ENCODE measurements at places on chromosomes 3 and 15.
A peak's percentile ranks its signal among the peaks of the same experiment; 100 is the strongest.

- no peak for DNase-seq
Measured at GRCh38 chr3:188021502-188022040, 132.4 kb upstream of the LPP start.

GRCh38 chr3:9795207-9795606 is 2.3 kb downstream of the ARPC4 start:
- no peak for DNase-seq

DNA sequence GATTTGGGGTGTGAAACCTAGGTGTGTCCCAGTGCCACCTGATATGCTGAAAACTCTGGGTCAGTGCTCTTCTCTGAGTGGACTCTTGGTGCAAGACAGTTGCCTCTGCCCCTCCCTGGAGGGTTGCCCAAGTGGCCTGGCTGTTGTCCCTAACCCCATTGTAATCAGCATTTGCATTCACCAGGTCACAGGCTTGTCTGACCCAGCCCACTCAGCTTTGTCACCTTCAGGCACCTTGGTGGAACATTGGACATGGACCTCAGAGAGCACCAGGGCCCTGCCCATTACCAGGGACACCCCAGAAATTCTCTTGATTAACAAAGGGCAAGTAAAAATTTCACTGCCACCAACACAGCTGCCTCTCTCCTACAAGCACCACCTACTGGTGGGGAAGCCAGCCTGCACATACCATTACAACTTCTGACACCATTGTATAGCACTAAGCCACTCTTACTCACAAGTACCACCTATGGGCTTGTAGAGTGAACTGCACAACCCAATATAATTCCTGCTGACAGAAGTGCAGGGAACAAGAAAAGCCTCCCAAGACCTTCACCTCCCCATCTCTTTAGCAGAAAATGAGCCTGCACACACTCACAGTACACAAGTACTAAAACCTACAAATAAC is 324.6 kb downstream of the EPHA6 start:
- DNase-seq = no peak

DNA sequence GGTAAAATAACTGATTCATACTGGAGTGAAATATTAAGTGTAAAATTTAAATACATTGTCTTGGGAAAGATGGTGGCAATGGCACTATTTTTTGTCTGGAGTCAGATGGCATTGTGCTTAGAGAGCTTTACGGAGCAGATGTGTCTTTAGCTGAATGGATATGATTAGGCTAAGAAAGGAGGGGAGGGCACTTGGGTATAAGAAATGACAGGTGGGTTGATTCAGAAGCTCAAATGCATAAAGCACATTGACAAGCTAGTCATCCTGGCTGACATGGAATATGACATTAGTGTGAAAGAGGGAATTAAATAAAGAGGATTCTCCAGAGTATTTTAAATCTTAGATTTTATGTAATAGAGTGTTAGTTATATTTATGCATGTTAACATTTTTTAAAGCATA is 570.1 kb upstream of the CBLB start:
- no peak for DNase-seq

DNA sequence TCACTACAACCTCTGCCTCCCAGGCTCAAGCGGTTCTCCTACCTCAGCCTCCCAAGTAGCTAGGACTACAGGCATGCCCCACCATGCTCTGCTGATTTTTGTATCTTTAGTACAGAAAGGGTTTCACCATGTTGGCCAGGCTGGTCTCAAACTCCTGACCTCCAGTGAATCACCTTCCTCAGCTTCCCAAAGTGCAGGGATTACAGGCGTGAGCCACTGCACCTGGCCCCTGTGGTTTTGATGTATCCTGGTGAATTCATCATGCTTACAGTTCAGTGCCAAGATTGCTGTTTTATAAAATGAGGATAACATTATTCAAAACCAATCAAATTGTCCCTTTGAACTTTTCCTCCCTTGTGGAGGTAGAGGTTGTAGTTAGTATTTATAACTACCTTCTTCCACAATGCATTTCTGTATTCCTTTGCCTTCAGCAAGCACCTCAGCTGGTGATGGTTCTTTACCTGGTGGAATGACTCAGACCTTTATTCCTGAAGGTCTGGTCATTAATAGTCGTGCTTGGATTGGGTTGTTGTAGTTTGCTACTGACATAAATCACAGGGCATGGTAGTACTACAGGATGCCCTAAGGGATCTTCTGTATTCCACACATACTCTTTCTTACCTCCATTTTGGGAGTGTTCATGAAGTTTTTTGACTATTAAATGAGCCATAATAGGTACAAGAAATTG is 76.9 kb downstream of the UBP1 start:
- DNase-seq = no peak

DNA sequence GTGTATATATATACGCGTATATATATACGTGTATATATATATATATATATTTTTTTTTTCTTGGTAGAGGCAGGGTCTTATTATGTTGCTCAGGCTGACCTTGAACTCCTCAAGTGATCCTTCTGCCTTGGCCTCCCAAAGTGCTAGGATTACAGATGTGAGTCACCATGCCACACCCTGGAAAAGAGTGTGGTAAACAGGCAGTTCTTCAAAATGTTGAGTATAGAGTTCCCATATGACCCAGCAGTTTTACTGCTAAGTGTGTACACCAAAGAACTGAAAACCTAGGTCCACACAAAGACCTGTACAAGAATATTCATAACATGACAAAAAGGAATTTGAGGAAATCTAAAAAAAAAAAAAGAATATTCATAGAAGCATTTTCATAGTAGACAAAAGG is 71.8 kb upstream of the GCNT3 start:
- DNase-seq = no peak

DNA sequence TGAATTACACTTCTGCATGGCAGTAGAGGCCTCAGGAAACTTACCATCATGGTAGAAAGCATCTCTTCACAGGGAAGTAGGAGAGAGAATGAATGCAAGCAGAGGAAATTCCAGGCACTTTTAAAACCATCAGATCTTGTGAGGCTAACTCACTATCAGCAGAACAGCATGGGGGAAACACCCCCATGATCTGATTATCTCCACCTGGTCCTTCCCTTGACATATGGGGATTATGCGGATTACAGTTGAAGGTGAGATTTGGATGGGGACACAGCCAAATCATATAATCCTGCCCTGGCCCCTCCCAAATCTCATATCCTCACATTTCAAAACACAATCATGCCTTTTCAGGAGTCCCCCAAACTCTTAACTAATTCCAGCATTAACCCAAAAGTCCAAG is 691.1 kb downstream of the SI start:
- no peak for DNase-seq

DNA sequence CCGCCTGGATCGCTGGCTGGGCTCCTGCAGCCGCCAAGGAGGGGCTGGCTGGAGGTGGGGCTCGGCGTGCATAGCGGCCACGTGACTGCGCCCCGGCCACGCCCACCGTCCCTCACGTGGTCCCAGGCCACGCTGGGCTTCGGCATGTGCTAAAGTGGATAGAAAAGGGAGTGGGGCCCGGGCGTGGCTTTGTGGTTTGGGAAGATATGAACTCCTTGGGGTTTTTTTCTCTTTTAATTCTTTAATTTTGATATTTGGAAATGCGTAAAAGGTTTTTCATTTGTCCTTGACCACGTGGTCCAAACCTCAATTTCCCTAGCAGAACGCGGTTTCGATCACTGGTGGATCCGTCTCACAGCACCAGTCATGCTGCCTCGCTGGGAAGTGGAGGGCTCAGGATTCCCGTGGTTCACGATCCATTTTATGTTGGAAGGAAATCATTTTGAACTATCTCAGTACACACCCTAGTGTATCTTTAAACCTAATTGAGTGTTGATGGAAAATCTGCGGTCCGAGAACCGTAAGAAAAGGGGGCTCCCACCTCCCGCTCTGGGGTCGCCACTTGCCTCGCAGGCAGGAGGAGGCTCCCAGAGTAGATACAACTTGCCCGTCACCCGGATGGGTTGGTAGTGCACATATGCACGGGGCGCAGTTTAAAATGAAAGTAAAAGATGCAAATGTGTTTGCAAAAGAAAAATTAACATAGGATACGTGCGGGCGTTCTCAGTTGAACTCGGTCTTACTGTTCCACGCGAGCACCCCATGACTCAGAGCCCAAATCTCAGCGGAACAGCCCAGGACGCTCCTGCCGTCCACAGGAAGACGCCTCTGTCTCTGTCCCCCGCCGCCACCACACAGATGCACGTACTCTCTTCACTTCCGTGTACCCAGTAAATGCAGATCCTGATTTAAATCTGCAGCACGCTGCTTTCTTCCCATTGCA is 141.9 kb downstream of the PGPEP1L start:
- DNase-seq = peak; percentile 55

DNA sequence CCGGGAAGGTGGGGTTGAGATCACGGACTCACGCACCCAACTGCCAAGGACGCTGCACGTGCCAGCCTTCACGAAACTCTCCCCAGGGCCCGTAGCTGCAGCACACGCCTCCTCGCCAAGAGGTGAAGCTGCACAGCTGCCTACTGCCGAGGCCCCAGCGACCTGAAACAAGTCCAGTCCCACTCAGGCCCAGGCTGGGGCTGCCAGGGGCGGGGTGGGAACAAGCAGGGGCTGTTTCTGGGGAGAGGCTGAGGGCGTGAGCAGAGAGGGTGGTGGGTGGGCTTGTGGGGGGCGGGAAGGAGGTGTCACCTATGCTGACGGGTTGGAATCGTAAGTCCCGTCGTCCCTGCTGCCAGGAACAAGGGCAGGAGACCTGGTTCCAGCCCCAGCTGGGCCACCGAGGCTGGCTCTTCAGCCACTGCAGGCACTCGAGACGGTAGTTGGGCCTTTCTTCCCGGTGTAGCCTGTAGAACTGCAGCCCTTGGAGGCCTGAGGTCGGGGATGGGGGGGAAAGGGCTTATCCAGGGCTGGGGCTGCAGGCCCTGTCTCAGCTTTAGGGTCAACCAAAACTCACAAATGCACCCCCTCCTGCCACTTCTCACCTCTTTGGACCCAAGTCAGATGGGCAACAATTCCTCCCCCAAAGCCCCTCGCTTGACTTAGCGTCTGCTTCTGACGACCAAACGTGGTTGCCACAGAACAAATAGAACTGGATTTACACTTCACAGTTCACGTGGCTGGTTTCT is 44.4 kb downstream of the MUC20 start:
- no peak for DNase-seq

DNA sequence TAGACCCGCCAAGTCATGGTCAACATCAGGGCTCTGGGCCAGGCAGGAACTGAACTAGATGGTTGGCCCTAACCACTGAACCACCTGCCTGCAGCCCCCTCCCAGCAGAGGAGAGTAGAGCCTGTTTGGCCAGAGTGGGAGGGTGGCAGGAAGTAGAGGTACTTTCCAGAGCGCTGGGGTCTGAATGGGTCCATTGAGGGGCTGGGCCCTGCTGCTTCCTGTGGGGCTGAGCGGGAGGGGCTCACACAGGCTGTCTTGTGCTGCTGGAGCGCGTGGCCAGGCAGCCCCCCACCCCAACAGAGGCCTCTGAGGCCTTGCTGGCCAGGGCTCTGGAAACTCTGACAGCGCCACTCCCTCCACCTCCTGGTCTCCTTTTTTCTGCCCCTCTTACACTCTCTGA is 17.4 kb downstream of the CSPG4 start:
- no peak for DNase-seq

DNA sequence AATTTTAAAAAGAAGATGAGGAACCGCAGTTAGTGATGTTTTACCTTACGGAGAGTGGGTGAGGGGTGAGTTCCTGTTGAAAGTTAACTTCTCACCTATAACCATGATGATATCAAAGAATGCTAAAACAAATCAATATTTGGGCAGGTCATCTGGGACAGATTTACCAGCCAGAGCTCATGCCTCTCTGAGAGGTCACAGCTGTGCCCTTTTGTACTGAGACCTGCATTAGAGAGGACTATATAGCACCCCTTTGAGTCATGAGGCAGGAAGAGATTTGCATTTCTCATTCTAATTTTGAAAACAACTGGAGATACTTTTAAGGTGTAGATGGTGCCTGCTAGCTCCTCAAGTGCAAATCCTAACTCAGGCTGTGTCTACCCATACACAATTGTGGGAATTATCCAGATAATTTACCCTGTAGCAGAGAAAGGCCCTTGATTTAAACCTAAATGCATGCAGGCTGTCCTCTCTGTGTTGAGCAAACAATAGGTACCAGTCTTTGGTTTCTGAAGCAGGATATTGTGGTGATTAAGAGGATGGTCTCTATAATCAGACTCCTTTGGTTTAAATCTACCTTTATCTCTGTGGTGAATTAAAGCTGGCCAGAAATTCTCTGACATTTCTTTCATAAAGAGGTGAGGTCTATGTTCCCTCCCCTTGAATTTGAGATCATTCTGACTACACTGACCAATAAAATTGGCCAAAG is 5.8 kb upstream of the TM4SF4 start:
- no peak for DNase-seq

GRCh38 chr3:29614954-29615353 is 334.1 kb downstream of the RBMS3 start:
- no peak for DNase-seq

- no peak for DNase-seq
Measured at GRCh38 chr3:188298585-188298984, 144.6 kb downstream of the LPP start.

- DNase-seq = no peak
Measured at GRCh38 chr3:88282528-88283241, 132.9 kb downstream of the C3orf38 start.

- DNase-seq = peak; percentile 65
Measured at GRCh38 chr3:123723522-123724168, 138.8 kb upstream of the HACD2 start.

DNA sequence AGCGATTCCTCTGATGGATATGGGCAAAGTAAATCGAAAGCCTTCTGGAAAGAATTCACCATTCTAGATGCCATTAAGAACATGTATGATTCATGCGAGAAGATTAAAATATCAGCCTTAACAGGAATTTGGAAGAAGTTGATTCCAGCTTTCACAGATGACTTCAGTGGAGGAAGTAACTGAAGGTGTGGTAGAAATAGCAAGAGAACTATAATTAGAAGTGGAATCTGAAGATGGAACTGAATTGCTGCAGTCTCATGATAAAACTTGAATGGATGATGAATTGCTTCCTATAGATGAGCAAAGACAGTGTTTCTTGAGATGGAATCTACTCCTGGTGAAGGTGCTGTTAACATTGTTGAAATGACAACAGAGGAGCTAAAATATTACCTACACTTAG is 30.1 kb upstream of the TBC1D23 start:
- no peak for DNase-seq
